ENCODE measurements at places on chromosomes 11 and 22. TPM values are rescaled to one million over a fixed set of nuclear protein-coding genes. Genes with fewer than 3 reads are reported as not detected.
A peak's percentile ranks its signal among the peaks of the same experiment; 100 is the strongest.

- no peak overlapping the region for H3K4me3 ChIP-seq
- H3K36me3 ChIP-seq, result no peaks in the 10 kb centered on the region
- no peak for DNase-seq
Observed at GRCh38 chr11:28835317-28835716, 727.1 kb downstream of the METTL15 start.

GRCh38 chr22:44759430-44760310, 7.3 kb downstream of the ARHGAP8 start:
- no peaks in the 10 kb centered on the region for H3K36me3 ChIP-seq
- peaks cover 19% of the 10 kb centered on the region for H3K4me1 ChIP-seq
- DNase-seq, result no peak
- H3K4me3 ChIP-seq, result no peak overlapping the region
- H3K27me3 ChIP-seq, result peaks cover 4% of the 10 kb centered on the region

Gene TPH1
- 0.75 TPM for polyA plus RNA-seq

GRCh38 chr11:72738199-72739141, 13.7 kb downstream of the ARAP1 start:
- peak overlapping the region; percentile 13 for H3K4me3 ChIP-seq
- H3K27me3 ChIP-seq, result no peaks in the 10 kb centered on the region
- no peaks in the 10 kb centered on the region for H3K36me3 ChIP-seq
- H3K27ac ChIP-seq, result peak overlapping the region; percentile 66
- DNase-seq, result peak; percentile 52

DNA sequence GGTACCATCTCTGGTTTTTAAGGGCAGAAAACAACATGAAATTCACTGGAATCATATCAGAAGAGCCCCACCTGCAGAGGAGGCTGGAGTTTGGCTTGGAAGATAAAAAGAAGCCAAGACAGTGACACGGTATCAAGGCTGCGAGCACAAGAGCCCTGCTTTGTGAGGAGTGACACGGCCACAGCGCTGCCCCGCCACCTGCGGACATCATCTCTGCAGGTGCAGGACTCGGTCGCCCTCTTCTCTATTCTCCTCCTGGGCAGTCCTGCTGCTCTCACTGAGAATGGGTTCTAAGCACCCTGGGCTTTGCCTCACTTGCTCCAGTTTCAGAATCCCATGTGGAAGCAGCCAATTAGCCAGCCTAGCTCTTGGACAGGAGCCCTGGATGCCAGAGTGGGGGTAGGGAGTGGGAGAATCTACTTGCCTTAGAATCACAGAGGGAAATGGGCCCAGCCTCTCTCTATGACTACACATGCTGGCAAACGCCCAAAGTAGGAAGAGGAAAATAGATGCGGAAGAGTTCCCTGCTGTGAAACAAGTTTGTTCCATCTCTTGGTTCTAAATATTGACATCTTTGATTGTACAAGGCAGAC, 17.1 kb downstream of the APOL4 start:
- peaks cover 4% of the 10 kb centered on the region for H3K4me1 ChIP-seq
- H3K4me3 ChIP-seq, result no peak overlapping the region
- H3K27ac ChIP-seq, result no peak overlapping the region
- no peak for DNase-seq
- H3K27me3 ChIP-seq, result no peaks in the 10 kb centered on the region

- H3K27ac ChIP-seq, result no peak overlapping the region
- no peak overlapping the region for H3K4me3 ChIP-seq
- peaks cover 5% of the 10 kb centered on the region for H3K4me1 ChIP-seq
- H3K27me3 ChIP-seq, result no peaks in the 10 kb centered on the region
- no peaks in the 10 kb centered on the region for H3K36me3 ChIP-seq
Observed at GRCh38 chr11:2713661-2714462, 14.1 kb upstream of the KCNQ1OT1 start.

Gene SCUBE1
- 3.0 TPM for polyA plus RNA-seq

GRCh38 chr11:130202818-130203689, 43.5 kb downstream of the ST14 start:
- no peaks in the 10 kb centered on the region for H3K27me3 ChIP-seq
- no peak overlapping the region for H3K4me3 ChIP-seq
- H3K4me1 ChIP-seq, result no peaks in the 10 kb centered on the region

GRCh38 chr11:64241491-64242374, 838 bp downstream of the FKBP2 start:
- DNase-seq, result no peak
- peak overlapping the region; percentile 87 for H3K4me3 ChIP-seq
- peak overlapping the region; percentile 100 for H3K27ac ChIP-seq
- peaks cover 33% of the 10 kb centered on the region for H3K36me3 ChIP-seq

Gene CASP12
- 0.50 TPM for polyA plus RNA-seq
